ENCODE measurements at places on chromosomes 11 and 22.

GRCh38 chr11:64185175-64185692 lies 737 bp upstream of the STIP1 start:
- peak; percentile 33 for DNase-seq

DNA sequence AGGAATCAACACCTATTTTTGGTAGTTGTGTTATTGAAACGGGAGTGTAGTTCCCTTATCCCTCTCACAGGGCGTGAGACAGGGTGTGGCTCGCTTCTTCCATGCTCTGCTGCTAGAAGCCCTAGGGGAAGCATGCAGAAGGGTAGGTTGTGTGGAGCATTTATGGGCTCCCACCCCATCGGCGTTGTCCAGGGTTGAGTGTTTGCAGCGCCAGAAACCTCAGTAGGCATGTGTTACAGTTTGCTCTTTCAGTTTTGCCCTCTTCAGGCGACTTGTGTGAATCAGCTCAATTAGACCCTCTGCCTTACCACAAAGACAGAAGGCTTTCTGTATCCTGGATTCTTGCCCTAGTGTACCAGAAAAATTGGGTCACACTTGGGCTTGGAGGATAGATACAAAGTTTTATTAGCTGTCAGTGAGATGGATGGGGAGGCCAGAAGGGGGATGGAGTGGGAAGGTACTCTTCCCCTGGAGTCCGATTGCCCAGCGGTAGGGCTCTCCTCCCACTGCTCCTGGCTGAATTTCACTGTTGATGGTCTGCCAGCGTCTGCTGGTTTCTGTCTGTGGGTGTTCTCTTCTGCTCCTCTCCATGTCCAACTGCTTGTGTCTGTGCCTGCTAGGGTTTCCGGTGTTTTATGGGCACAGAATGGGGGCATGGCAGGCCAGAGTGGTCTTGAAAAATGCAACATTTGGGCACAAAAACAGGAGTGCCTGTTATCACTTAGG lies 358.3 kb upstream of the CTSC start:
- DNase-seq = no peak

GRCh38 chr22:24937114-24937513 lies 9.4 kb downstream of the LHFPL7 start:
- no peak for DNase-seq

- no peak for DNase-seq
These were observed 504.1 kb downstream of the NELL1 start for GRCh38 chr11:21173476-21173875.

- DNase-seq = no peak
These were observed 877 bp downstream of the SLC25A17 start for GRCh38 chr22:40818192-40818746.

DNA sequence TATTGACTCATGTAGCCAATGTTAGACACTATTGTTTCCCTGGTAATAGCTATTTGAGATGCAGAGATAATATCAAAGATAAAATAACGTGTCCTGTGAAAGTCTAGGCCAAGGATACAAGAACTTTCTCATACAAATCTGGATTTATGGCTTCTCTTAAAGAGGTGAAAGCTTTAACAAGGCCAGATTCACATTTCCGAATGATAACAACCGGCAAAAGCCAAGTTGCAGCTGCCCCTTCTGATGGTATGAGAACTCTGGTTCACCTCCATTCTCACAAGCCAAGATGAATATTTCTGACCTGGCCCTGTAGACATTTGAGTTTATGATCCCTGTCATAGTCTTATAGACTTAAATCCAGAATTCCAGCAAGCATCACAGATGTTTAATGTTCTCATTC lies 230.4 kb upstream of the ZC3H12C start:
- no peak for DNase-seq

- DNase-seq = no peak
These were observed 1.1 kb upstream of the NOL12 start for GRCh38 chr22:37684803-37685615.

DNA sequence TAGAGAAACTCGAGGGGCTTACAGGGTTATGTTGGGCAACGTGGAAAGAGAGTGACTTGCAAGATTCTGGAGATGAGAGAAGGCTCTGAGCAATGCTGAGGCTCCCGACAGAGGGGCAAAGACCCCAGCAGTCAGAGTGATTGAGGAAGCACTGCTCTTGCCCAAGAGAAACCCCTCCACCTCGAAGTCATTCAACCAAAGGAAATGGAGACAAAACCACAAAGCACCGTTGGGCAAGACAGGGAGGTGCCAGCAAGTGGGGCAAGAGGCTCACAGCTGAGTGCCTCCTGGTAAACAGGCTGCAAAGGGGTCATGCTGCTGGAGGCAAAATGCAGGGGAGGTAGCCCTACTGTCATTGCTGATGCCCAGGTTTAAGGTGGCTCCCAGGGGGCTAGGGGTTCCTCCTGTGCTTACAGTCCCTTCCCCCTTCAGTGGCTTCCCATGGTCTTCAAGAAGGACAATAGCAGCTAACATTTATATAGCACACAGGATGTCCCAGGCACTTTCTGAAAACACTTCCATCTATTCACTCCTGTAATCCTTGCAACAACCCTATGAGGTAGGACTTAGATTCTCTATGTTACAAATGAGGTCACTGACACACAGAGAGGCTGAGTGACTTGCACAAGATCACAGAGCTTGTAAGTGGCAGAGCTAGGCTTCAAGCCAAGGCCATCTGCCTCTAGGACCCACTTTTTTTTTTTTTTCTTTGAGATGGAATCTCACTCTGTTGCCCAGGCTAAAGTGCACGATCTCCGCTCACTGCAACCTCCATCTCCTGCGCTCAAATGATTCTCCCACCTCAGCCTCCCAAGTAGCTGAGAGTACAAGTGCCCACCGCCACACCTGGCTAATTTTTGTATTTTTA lies 18.1 kb upstream of the MYH9 start:
- DNase-seq = peak; percentile 27

DNA sequence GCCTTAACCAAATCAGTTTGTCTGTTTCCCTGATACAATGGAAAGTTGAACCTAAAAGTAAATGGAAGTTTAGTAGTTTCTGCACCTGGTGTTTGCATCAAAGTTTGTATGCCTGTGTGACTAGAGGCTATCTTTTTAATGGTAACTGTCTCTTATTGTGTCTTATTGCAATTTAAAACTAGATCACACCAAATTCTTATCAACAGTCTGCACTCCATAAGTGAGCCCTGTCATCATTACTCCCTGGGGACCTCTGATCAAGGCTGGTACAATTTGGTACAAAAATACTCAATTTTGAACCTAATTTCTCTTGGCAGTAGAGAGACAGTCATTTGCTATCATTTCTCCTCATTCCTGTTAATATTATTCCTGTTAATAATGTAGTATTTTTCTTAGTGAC lies 38.1 kb downstream of the ARHGAP1 start:
- no peak for DNase-seq

DNA sequence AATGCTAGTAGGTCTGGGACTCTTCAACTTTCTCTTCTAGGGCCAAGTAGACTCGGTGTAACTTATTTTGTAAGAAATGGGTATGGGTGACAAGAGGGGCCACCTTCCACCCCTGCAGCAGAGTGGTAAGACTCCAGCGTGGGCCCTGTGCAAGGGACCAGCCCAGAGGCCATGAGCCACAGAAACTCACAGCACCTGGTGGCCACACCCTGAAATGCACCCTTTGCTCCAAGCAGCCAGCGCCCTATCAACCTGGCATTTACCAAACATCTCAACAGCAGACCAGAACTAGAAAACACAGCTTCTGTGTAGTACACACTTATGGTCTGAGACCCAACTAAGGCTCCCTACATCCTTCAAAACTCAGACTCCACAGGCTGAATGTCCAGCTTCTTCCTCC lies 5.7 kb downstream of the CDCA5 start:
- peak; percentile 63 for DNase-seq

DNA sequence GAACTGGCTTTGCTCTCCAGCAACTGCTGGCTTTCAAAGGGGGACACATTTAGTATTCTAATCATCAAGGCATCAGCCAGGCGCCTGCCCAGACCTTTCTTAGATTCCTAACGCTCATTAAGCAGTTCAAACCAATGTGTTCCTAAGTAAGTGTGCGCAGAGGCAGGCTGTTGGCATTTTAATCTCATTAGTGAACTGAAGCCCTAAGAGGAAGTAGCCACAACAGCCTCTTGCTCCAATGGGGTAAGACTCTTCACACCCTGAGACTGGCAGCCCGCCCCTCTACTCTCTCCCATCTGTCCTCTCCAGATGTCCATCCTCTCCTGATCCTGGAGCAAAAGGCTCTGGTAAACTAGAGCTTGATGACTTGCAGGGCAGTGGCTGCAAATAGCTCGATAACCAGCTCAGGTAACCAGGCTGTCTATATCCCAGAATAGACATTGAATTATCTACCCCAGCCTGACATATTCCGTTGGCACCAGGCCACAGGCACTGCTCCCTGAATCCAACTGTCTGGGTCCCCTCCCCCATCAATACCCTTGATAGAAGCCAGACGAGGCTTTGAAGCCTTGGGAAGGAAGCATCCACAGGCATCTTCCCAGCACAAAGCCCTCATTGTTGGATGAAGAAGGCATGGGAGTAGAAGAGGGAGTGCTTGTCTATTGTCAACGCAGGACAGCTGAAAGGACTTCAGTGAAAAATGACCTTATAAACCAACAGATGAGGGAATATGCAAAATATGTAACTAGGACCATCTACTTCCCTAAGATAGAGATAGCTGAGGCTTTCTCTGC lies 321.1 kb downstream of the TENM4 start:
- DNase-seq = no peak

GRCh38 chr11:35109041-35109440 lies 29.9 kb upstream of the CD44 start:
- no peak for DNase-seq

DNA sequence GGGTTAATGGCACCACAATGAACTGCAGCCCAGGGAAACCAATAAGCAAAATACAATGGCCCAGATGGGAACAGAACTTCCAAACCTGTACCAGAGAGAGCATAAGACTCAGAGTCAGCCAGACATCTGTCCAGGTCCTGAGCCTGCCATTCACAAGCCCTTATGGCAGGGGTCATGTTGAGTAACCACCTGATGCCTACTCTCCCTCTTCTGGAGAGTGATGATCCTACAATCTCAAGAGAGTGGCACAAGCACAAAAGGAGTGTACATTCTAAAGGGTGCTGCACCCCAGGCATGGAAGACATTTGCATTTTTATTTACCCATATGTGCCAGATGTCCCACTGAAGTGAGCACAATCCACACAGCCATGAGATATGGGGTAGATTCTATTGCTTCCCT lies 10.6 kb downstream of the TENM4 start:
- DNase-seq = no peak

DNA sequence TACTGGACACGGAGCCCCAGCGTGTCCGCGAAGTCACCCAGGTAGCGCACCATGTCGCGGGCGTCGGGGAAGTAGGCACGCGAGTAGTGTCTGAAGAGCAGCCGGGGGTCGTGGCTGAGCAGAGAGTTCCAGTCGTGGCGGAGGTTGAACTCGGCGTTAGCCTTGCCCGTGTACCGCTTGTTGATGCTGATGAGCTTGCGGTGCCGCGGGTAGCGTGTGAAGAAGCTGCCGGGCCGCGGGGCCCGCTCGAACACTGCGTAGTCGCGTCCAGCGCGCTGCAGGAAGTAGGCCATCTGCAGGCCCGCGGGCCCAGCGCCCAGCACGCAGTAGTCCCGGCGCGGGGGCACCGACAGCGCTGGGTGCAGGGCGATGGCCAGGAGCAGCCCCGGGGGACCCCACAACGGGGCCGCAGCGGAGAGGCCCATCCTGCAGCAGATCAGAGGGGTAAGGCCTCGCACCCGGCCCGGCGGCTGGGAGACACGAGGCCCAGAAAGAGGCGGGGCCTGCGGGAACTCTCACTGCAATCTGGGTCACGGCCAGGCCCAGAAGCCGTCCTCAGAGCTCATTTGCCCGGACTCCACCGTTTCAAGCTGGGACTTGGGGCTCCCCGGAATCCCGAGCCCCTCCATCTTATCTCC lies 723 bp downstream of the FOXRED2 start:
- DNase-seq = no peak

GRCh38 chr11:126267650-126268049 lies 1.0 kb downstream of the SRPRA start:
- DNase-seq = no peak

DNA sequence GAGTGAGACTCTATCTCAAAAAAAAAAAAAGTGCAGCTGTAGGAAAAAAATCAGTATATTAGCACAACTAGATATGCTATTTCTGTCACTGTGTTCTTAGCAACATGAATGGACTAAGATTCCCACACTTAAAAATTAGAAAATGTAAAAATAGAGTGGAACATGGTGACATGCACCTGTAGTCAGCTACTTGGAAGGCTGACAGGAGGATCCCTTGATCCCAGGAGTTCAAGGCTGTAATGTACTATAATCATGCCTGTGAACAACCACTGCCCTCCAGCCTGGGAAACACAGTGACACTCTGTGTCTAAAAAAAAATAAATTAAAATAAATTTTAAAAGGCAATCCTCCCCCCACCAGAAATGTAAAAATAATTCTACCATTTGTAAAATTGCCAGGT lies 29.8 kb downstream of the PICALM start:
- no peak for DNase-seq

DNA sequence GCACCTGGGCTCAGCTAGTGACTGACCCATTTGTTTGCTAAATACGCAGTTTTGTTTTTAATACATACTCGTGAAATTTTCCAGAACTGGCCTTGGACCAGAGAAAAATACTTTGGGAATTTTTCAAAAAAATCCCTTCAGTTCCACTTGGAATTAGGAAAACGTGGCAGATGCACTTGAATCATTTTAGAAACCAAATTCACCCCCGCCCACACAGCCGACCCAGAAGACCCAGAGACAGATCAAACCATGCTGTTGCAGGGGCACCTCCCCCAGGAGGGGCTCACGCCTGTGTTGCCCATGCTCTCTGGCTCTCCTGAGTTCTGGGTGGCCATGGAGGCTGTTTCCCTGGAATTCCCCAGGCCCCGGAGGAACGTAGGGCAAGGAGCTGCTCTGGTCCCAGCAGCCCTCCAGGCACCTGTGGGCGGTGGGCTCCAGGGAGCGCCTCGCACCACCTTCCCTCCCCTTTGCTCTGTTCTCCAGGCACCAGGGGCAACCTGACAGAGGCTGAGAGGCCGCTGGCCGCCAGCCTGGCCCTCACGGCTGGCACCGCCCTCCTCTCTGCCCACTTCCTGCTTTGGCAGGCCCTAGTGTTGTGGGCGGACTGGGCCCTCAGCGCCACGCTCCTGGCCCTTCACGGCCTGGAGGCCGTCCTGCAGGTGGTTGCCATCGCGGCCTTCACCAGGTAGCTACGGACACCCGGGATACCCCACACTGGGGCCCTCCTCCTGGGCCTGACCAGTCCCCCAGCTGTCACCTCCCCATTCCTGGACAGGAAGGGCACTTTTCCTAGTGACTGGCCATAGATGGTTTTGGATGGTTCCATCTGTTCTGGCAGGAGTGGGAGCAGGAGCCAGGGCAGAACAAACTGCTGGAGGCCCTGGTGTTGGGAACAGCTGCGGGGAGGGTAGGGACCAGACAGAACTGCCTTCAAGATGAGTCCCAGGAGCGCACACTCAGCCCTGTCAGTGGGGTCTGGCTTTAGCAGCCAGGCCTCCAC lies 3.3 kb upstream of the EPS8L2 start:
- DNase-seq = no peak
